ENCODE measurements at places on chromosomes 7 and 10.
A peak's percentile ranks its signal among the peaks of the same experiment; 100 is the strongest.

DNA sequence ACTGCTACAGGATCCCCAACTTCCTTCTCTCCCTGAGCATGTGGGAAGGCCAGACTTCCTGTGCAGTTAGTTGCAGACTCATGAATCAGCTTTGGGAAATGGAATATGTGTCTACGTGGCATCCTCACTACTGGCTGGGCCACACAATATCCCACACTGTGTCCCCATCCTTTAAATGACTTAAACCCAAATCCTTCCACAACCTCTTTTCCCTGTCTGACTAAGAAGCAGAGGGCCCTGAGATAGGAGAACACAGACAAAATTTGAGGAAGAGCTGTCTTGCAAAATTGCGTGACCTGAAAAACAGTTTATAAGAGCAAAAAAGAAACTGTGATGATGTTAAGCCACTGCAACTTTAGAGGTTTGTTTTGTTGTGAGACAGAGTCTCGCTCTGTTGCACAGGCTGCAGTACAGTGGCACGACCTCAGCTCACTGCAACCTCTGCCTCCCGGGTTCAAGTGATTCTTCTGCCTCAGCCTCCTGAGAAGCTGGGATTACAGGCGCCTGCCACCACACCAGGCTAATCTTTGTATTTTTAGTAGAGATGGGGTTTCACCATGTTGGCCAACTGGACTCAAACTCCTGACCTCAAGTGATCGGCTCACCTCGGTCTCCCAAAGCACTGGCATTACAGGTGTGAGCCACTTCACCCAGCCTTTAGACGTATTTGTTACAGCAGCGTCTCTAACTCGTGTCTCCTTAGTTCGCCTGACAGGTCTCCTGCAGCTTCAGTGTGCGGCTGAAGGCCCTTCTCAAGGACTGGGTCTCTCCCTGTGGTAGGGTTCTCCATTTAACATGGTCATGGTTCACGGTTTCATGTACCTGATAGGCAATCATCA is 46.9 kb upstream of the SFMBT2 start:
- no peak for DNase-seq

GRCh38 chr10:34737772-34738169 is 77.3 kb downstream of the PARD3 start:
- no peak for DNase-seq

DNA sequence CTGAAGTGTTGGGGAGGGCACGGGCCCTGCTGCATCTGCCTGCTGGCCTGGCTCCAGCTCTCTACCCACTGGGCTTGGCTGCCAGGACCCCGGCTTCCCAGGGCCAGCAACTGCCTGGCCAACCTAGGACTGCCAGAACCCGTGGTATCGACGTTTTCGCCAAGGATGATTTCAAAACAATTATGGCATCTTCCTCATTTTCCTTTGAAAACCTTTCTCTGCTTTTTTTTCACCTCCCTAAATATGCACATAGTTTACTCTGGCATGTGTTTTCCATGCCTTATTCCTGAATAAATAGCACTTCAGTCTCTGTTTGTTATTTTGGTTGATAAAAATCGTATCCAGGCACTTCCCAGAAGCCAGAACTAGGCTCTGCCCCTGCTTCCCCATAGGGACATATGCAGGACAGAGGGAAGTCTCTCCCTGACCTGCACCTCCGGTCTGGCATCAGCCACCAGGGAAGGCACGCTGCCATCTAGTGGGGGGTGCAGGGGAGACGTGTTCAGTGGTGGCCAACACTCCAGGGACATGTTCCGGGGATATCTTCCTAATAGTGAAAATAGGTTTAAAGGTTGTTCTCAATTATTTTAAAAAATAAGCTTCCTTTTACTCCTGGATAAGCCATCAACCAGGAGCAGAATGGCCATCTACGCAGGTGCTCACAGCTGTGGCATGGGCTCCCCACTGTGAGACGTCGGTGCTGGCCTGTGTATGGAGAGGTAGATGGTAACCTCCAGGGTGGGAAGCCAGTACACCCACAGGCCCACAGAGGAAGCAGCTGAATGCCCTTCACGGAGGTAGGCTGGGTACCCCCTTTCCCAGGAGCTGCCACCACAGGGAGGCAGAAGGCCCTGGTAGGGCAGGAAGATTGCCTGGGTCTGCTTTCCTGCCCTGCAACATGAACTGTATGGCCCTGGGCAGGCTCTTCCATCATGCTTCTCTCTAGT is 30.7 kb upstream of the ANTXRL start:
- DNase-seq: peak; percentile 68

DNA sequence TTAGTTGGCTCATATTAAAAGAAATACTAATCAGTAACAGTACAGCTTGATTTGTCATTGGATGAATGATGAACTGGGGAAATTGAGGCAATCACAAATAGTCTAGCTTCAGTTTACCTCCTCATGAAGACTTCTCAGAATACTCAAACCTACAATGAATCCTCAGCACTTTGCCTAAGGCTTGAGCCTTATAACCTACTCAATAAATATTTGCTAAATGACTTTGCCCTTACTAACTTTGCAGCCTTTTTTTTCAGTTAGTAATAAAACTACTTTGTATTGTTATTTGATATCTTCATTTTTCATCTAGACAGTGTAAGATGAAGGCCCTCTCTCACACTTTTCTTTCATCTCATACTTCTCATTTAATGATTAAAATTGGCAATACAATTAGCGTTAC is 1162.5 kb upstream of the C7orf33 start:
- no peak for DNase-seq

DNA sequence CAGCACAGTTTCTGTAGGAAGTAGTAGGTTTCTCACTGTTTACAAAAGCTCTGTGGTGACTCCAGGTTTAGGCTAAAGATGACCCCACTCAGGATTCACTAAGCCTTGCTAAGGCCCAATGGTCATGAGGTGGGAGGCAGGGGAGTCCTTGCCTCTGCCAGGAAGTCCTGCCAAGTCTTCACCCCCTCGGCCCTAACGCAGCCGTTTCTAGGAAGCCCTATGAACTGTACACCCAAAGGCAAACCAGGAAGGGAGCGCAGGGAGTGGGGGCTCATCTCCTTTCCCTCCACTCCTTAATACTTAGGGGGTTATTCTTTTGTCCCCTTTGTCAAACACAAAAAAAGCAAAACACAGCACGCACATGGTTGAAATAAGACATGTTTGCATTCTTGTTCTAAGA is 64.6 kb downstream of the CTBP2 start:
- DNase-seq: no peak

DNA sequence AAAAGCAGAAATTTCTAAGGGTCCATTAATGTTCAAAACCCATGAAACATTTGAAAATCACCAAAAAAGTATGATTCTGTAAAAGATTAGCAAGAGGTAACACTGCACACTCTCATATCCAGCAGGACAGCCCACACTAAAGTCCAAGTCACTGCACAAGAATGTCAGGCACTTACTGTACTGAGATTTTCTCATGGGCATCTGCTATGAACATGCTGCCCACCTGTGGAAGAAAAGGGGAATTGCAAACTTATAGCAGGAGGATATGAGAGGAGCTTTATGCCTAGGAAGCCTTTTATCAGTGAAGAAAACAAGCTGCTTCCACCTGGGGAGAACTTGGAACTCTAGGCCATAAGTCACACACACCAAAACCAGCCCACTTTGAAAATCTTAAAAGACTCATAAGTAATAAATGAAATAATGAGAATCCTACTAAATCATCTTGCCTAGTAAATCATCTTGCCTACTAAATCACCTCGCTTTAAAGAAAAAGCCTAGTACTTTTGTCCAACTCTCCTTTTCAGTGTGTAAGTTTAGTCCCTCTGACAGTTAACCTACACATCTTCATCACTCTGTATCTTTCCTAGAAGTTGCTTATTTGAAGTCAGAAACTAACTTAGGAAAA is 46.1 kb downstream of the ARMH3 start:
- peak; percentile 44 for DNase-seq

GRCh38 chr7:125423458-125424155 is 494.0 kb upstream of the POT1 start:
- DNase-seq: no peak

GRCh38 chr7:127214956-127215718 is 37.6 kb downstream of the GRM8 start:
- DNase-seq: no peak

Measured in activated CD8-positive, alpha-beta T cell treated with anti-CD3 and anti-CD28 coated beads for 36 hours (primary cell).